A673 (cell line): ENCODE measurements at places on chromosomes 12 and 14. TPM values are rescaled to one million over a fixed set of nuclear protein-coding genes. Genes with fewer than 3 reads are reported as not detected.
A peak's percentile ranks its signal among the peaks of the same experiment; 100 is the strongest.

- H3K4me1 ChIP-seq: no peaks in the 10 kb centered on the region
- no peak overlapping the region for H3K4me3 ChIP-seq
- peaks cover 21% of the 10 kb centered on the region for H3K36me3 ChIP-seq
- DNase-seq: peak; percentile 28
- no peaks in the 10 kb centered on the region for H3K27me3 ChIP-seq
- no peak overlapping the region for H3K27ac ChIP-seq
Observed at GRCh38 chr14:102209224-102209966, 69.7 kb downstream of the WDR20 start.

GRCh38 chr14:68770553-68771286, 22.1 kb downstream of the ZFP36L1 start:
- no peaks in the 10 kb centered on the region for H3K4me1 ChIP-seq
- no peaks in the 10 kb centered on the region for H3K36me3 ChIP-seq
- H3K27ac ChIP-seq: no peak overlapping the region
- H3K27me3 ChIP-seq: no peaks in the 10 kb centered on the region
- DNase-seq: no peak

DNA sequence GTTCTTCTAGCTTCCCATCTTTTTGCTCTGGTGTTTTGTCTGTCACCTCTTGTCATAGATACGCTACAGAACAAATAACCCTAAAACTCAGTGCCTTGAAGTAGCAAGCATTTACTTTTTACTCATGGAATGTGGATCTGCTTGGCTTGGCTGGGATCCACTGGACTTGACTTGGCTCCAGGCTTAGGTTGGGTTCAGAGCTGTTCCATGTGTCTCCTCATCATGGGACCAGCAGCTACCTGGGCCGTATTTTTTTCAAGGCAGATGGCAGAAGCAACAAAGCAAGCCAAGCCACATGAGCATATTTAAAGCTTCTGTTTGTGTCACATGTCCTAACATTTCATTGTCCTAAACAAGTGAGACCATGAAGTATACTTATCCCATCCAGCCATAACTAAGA, 48.7 kb upstream of the ATF1 start:
- no peak overlapping the region for H3K27ac ChIP-seq
- H3K4me1 ChIP-seq: peaks cover 2% of the 10 kb centered on the region
- H3K4me3 ChIP-seq: no peak overlapping the region
- H3K36me3 ChIP-seq: peaks cover 23% of the 10 kb centered on the region

Gene PAX9
- 23.4 and 26.2 TPM in 2 replicates for total RNA-seq

DNA sequence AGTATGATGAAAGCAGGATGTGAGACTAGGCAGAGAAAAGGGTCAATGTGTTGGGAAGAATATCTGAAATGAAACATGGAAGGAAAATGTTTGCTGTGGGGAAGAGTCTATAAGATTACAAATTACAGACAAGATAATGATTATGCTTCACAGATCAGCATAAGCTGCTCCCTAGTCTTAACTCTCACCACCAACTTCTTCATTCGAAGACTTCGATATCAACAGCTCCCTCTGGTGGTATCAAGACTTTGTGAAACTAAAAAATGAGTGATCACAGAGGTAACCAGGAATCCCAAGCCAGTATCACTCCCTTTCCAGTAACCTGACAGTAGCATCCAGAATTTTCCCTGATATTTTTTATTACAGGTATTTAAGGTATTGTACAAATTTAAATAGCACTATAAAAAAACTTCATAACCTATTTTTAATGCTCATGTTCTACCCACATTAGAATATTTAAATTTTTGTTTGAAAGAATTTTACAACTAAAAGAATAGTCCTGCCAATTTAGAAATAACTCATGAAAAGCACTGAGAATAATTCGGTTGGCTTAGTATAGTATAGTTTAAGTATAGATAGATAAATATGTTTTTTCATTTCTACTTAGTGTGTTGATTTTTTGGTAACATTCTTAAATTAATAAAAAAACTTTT, 84.4 kb downstream of the C2CD5 start:
- H3K27ac ChIP-seq: no peak overlapping the region
- H3K27me3 ChIP-seq: no peaks in the 10 kb centered on the region
- H3K4me3 ChIP-seq: no peak overlapping the region
- H3K36me3 ChIP-seq: no peaks in the 10 kb centered on the region
- peaks cover 8% of the 10 kb centered on the region for H3K4me1 ChIP-seq

GRCh38 chr12:95955549-95956159, 12.5 kb downstream of the AMDHD1 start:
- H3K4me1 ChIP-seq: peaks cover 3% of the 10 kb centered on the region
- no peak overlapping the region for H3K4me3 ChIP-seq
- H3K27me3 ChIP-seq: no peaks in the 10 kb centered on the region

GRCh38 chr14:101845896-101846295, 84.4 kb downstream of the PPP2R5C start:
- H3K27ac ChIP-seq: no peak overlapping the region
- H3K27me3 ChIP-seq: no peaks in the 10 kb centered on the region
- DNase-seq: no peak
- H3K36me3 ChIP-seq: no peaks in the 10 kb centered on the region
- no peak overlapping the region for H3K4me3 ChIP-seq

Gene ARID2
- total RNA-seq: 60.3 and 72.2 TPM in 2 replicates

DNA sequence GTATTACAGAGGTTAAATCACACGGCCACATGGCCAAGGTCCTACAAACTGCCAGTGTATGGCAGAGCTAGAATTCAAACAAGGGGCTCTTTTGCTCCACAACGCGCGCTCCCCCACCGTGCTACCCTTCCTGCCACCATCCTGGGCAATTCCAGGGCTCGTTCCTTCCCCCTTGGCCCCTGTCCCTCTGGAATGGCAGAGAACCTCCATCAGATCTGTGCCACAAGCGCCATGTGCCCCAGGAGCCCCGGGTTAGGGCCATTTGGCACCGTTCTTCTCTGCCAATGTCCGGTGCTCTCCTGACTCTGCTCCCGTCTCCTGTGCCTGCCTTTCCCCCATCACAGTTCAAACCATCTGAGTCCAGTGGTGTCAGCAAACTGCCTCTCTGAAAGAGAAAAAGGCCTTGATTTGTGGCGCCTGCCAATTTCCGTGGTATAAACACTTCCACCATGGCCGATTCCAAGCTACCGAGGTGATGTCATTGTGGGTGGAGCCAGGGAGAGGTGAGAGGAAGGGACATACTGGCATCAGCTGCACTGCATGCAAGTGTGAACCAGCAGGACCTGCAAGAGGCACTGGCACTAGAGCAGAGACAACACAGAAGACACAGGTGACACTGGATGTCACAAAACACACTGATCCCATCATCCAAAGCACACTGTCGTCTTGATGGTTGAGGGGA, 163.1 kb downstream of the CALM1 start:
- H3K27ac ChIP-seq: no peak overlapping the region
- H3K36me3 ChIP-seq: no peaks in the 10 kb centered on the region
- DNase-seq: peak; percentile 13
- no peaks in the 10 kb centered on the region for H3K27me3 ChIP-seq

- no peaks in the 10 kb centered on the region for H3K27me3 ChIP-seq
- no peak overlapping the region for H3K4me3 ChIP-seq
- H3K36me3 ChIP-seq: no peaks in the 10 kb centered on the region
- H3K4me1 ChIP-seq: no peaks in the 10 kb centered on the region
- no peak overlapping the region for H3K27ac ChIP-seq
Observed at GRCh38 chr14:50030036-50030435, 86.3 kb downstream of the VCPKMT start.
